ENCODE measurements at places on chromosomes 7 and 10.

- DNase-seq = no peak
These were observed 623.8 kb downstream of the SUGCT start for GRCh38 chr7:40758590-40758989.

DNA sequence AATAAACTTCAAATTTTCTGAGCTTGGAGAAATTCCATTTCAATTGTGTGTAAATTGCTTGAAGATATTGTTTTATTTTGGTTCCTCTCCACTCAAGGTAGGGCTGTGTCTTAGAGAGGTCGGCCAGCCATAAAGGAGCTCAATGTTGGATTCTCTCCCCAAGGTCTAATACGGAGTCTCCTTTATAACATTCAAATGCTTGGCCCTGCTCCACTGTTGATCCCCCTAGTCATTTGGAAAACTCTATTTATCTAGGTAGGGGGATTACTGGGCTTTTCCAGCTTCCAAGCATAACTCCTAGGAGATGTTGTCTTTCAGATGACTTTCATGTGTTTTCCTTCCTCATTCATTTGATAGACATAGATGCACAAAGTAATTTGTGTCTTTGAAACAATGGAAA, 170.9 kb downstream of the LRMDA start:
- DNase-seq = no peak

DNA sequence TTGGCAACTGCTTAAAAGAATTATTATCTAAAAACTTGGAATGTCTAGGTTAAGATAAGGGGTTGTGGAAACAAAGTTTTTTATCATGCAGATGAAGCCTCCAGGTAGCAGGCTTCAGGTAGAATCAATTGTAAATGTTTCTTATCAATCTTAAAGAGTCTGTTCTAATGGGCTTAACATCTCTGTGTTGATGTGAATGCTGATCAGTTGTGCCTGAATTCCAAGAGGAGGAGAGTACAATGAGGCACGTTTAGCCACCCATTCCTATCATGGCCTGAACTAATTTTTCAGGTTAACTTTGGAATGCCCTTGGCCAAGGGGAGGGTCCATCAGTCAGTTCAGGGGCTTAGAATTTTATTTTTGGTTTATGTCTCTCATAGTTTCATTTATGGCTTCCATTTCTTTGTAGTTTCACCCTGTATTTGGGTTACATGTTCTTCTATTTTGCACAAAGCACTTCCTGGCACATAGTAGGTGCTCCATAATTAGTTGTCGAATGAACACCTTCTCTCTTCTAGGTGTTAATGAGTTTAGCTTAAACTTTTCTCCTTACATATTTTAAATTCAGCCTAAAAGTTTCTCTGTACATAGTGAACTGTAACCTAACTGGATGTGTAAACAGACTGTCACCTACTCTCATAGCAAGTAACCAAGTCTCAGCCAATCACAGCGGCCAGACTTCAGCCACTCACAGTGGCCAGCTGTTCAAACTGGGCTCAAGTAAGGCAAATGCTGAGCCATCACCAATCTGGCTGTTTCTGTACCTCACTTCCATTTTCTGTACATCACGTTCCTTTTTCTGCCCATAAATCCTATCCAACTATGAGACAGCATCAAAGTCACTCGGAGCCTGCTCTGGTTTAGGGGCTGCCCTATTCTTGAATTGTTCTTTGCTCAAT, 34.7 kb downstream of the ALOX5 start:
- no peak for DNase-seq

DNA sequence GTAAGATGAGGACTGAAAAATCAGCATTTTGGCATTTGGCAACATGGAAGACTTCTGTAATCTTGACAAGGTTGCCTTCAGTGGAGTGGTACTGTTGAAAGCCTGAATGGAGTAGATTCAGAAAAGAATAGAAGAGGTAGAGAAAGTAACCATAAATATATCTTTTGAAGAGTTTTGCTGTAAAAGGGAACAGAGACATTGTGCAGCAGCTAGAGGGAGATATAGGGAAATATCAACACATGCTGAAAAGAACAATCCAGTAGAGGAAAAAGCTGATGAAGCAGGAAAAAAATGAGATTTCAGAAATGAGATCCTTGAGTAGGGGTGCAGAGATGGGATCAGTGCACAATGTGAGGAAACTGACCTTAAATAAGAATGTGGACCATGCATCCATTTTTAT, 60.0 kb downstream of the RAPGEF5 start:
- DNase-seq = no peak

DNA sequence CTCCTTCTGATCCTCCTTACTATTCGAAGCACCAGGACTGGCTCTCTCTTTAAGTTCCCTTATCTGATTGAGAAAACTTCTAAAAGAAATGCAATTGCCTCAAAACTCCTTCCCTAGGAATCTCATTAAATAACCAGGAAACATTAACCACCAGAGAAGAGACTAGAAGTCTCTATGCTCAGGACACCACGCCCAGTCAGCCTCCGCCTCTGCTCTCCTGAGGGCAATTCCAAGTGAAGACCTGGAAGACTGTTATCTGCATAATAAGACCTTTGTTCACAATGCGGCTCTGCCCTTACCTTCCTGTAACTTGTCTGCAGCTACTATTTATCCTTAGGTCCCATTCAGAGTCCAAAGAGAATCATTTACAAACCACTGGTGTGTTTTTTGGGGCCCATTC, 78.8 kb downstream of the ELMO1 start:
- no peak for DNase-seq

GRCh38 chr7:131052285-131052904, 275.3 kb upstream of the MKLN1 start:
- DNase-seq = no peak

GRCh38 chr7:55573234-55573900, 1.1 kb upstream of the VOPP1 start:
- no peak for DNase-seq

DNA sequence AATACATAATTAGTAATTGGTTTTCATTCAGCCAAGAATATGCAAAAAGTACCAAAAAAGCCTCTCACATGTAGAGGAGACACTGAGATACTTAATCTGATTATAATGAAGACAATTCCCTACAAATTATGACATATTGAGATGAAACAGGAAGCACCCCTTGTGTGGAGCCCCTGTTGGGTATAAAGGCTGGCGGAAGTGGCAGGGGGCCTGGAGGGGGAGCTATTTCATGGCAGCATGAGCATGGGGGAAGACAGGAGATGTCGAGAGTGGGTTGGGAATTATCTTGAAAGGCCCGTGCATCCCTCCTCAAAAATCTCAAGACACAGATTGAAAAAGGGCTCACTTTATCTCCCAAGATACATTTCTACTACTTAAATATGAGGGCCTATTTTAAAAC, 96.9 kb downstream of the PIP4K2A start:
- no peak for DNase-seq

DNA sequence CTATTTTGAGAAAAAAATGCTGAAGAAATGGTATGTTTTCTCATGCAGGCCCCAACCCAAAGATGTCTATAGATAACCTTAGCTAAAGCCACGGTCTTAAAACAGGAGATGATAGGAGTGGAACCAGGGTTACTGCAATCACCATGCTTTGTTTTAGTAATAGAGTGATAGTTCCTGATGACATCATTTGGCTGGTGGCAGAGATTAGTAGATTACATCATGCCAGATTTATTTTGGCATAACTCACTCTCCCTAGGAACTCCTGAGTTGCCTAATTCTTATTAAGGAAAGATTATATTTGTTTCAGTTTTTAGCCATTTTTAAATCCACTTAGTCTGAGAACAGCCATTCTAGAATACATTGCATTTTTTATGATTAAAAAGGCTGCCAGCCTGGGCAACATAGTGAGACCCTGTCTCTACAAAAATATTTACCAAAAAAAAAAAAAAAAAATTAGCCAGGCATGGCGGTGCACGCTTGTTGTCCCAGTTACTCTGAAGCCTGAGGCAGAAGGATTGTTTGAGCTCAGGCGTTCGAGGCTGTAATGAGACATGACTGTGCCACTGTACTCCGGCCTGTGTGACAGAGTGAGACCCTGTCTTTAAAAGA, 17.8 kb downstream of the ENO4 start:
- DNase-seq = no peak

- no peak for DNase-seq
These were observed 190.3 kb upstream of the AHR start for GRCh38 chr7:17108049-17108584.

DNA sequence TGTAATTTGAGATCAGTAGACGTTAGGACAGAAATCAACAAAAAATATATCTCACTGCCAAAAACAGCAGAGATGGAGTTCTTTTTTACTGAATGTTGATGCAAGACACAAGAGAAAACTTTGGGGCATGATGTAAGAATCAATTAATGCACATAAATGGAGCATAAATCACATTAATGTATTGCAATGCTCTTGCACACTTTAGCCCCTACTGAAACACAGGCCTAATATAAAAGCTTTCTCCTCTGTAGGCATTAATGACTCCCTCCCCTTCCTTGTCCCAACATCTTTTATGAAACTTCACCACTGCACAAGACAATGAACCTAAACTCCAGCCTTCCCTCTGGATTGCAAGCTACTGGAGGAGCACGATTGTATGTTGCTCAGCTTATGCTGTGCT, 58.8 kb downstream of the CACNA2D1 start:
- DNase-seq = no peak

GRCh38 chr10:99360934-99361333, 31.8 kb downstream of the CNNM1 start:
- DNase-seq = no peak

DNA sequence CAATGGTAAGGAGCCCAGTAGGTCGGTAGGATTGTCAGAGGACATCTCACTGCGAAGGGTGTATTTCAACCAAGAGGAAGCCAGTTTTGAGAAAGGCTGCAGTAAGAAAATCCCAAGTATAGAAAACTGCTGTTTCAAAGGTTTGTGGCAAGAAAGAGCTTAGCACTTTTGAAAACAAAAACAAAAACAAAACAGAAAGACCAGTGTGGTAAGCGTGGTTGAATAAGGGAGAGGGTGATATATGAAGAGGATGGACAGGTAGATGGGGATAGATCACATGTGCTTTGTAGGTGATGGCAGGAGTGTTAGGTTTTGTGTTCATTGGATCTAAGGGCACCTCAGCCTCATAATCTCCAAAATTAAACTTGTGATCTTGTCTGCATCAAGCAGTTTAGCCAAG, 141.6 kb upstream of the WNT16 start:
- DNase-seq = no peak

GRCh38 chr10:18868919-18869318, 179.7 kb upstream of the MALRD1 start:
- no peak for DNase-seq

GRCh38 chr7:140239653-140239935, 62.8 kb upstream of the KDM7A start:
- DNase-seq = no peak

DNA sequence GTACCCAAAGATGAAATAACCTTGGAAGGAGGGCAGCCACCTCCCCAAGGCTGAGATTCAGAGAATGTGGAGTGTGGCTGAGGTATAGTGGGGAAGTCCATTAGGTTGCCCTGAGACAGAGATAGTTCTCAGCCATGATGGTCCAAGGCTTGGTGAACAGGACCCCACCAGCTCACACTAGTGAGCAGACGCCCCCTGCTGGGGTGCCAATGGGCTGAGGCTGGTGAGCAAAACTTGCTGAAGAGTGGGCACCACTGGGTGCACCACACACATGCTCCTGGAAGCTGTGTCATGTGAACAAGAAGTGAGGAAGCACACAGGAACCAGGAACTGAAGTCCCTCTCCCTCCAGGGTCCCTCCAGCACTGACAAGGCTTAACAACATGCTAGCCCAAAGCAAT, 8.9 kb downstream of the FBXL13 start:
- peak; percentile 31 for DNase-seq

DNA sequence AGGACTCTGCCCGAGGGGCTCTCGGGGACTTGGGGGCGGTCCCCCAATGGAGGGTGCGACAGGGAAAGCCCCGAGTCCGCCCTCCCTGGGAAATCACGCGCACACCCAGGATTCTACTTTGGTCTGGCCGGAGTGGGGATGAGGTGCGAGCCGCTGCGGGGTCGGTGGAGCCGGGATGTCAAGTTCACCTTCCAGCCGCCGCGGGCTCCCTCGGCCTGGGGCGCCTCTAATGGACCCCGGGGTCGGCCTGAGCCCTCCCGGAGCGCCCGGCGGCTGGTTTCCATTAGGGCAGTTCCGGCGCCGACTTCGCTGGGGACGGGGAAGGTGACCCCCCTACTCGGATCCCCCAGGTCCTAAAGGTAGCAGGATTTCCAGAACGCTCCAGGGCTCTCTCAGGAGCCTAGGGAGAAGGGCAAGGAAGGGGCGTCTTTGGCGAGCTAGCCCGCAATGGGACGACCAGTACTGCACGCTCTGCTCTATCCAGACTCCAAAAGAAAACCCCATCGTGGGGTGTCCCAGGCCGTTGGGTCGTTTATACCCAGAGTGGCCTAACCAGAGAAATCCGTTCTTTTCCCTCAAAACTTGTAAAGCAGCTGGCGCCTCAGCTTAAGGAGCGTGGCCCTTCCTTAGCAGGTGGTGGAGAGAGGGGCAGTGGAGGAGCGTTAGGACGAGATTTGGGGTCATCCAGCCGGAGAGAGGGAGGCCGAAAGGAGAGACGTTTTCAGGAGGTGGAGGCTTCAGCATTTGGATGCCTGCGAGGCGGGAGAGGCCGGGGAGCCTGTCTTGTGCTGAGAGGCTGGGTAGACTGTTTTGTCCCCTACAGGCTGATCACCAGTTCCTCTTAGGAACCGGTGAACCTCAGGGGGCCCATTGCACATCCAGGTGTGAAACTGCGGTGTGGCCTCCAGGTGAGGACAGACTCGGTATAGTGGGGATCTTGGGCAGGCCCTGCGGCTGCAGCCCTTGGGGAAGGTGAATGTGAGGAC, 860 bp upstream of the WDR86 start:
- no peak for DNase-seq

GRCh38 chr10:69344591-69345252, 66.4 kb downstream of the HK1 start:
- DNase-seq = no peak

- no peak for DNase-seq
These were observed 103.5 kb upstream of the CCDC6 start for GRCh38 chr10:60009710-60010383.

DNA sequence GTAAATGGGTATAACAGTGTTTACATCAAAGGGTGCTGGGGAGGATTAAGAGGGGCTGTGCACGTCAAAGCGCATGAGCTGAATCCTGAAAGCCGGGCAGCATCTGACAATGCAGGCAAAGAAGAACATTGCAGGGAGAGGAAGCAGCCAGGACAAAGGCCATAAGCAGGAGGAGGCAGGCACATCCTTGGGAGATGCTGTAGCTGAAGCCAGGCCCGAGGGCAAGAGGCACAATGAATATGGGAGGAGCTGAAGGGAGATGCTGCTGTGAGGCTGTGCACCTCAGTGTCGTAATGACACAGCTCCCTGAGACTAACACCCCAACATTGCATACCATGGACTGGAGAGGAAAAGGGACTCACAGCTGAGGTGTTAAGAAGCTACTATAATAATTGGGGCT, 129.2 kb downstream of the BTAF1 start:
- no peak for DNase-seq

DNA sequence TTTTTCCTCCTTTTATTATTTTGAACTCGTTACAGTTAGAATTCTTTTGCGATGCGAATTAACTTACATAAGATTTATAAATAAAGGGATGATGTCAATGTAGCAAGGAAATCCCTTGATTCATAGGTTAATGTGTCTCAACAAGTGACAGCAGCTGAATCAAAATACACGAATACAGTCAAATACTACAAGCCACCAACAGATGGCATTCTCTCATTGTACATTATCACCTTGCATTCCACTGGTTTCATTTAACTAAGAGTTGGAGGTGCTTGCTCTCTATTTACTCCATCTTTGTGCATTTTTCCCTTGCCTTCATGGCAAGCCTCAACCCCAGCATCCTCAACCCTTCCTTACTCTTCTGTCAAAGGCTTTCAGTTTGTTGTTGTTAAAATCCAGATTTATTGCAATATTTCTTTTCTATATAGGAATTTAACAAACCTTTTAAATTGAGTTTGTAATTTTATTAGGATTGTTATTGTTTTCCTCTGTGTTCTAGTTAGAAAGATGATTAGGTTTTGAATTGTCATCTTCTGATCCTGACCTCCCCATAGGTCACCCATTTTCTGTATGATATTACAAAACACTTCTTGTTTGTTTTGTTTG, 78.3 kb downstream of the SLC25A40 start:
- DNase-seq = no peak

Measured in stimulated activated CD4-positive, alpha-beta T cell treated with anti-CD3 and anti-CD28 coated beads, Interleukin-15, amount 100 ng/mL, for 1 hour (primary cell).